ENCODE measurements at places on chromosomes 6 and 20.

DNA sequence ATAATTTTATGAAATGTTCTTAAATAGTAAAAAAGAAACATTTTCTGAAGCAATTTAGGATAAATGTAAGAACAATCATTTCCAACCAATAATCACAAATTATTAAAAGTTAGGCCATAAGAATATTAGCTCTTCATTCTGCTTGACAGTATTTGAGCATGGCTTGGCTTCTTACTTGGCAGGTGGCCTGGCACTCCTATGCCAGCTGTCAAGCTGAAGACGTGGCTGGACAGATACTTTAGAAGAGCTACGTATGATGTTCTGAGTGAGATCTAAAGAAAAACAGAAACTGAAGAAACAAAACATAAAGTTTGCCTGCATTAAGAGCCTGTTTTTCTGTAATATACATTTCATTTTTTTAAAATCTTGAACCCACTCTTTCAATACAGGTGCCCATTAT is 438.9 kb downstream of the GRIK2 start:
- DNase-seq, result no peak

- no peak for DNase-seq
These were observed 31.5 kb upstream of the TOP1 start for GRCh38 chr20:40997116-40997515.

DNA sequence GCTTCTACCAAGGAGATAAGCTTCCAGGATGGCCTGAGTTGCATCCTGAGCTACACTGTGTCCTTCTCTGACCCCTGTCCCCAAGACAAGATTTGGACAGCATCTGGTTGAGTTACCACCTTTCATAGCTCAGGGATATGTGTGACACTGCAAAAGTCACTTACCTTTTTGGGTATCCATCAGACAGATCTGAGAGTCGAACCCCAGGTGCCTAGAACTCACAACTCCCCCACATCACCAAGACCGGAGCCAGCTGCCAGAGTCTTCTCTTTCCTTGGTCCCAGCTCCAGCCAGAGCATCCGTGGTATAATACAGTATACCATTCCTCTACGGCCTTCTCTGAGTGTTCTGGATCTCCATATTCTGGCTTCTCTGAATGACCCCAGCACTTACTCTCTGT is 133.0 kb downstream of the CD83 start:
- DNase-seq, result no peak

DNA sequence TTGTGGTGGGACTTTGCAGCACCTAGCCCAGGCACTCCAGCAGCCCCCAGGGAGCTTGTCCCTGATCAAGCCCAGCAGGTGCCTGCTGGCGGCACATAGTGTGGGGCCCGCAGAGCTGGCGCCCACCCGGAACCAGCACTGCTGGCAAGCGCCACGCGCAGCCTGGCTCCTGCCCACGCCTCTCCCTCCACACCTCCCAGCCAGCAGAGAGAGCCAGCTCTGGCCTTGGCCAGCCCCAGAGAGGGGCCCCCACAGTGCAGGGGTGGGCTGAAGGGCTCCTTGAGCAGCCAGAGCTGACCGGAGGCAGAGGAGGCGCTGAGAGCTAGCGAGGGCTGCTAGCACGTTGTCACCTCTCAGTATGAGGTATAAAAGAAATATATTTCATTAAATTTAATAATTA is 716.5 kb upstream of the MAP3K7 start:
- no peak for DNase-seq

- no peak for DNase-seq
These were observed 102.9 kb downstream of the FAXC start for GRCh38 chr6:99246602-99247001.

DNA sequence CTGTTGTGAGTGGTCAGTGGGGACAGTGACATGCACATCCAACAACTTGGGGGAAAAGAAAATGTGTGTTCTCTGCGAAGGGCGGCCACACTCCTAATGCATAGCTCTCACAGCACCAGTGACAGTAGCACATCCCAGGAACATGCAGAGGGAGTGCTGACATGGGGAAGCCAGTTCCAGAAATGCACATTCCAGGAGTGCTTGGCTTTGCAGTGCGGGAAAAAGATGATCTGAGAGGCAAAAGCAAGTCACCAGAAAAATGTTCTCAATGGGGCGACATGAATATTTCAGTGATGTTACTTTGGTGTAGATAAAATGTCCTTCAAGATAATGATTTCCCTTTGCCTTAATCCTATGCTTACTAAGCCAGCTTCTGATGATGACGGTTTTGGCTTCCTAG is 42.9 kb upstream of the PDE10A start:
- DNase-seq, result no peak

DNA sequence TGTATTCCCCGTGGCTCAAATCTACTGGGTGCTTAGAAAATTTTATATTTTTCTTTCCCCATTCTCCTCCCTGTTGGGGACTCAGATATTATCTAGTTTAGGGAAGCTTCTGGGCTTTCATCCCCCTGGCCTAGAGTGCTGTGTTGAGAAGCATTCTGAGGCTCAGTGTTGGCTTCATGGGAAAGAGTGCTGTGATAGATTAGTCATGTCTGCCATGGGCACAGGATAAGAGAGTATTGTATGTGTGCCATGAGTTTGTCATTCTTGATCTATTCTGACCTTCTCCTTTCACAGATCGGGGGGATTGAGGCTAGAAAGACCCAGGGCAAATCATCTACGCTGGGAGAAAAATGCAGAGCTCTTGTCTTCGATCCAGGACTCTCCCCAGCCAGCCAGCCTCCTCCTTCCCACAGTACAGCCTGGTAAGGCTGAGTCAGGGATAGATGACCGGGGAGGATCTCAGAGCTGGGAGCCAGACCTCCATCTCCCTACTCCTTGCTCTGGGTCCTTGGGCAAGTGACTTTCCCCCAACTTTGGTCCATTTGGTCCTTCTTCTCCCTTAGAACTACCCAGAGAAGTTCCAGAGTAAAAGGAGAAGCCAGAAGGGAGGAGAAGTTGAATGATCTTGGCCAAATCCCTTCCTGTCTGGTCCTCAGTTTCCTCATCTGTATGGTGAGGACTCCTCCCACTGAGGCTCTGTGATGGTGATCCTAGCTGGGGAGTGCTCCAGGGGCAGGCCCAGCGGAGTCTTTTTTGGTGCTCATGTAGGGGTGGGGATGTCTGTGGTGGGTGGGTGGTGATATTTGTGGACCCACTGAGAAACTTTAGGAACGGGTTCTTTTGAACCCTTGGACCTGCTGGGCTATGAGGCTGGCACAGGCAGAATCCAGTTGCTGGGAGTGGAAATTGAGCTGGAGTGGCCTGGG is 5.0 kb downstream of the SRC start:
- DNase-seq, result no peak

GRCh38 chr6:32862725-32863124 is 8.7 kb downstream of the PSMB9 start:
- DNase-seq, result no peak

- DNase-seq, result no peak
These were observed 37.2 kb upstream of the IL20RA start for GRCh38 chr6:137081997-137082396.

GRCh38 chr20:53806683-53807401 is 213.2 kb upstream of the ZNF217 start:
- no peak for DNase-seq

DNA sequence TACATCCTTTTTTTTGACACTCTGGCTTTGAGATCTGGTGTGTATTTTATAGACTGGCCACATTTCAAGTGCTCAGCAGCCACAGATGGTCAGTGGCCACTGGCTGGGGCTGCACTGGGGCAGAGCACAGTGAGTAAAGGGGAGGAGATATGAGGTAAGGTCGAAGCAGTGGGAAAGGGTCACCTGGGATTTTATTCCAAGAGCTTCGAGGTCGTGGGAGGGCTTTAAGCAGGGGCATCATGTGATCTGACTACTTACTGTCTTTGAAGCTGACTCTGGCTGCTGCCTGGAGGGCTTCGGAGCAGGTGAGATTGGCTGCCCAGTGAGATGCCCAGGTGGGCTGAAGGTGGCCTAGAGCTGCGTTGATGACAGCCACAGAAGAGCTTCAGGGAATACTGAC is 6.7 kb downstream of the C20orf203 start:
- no peak for DNase-seq
